Stimulated activated CD4-positive, alpha-beta T cell treated with anti-CD3 and anti-CD28 coated beads, Interleukin-15, amount 100 ng/mL, for 48 hours (primary cell): ENCODE measurements at places on chromosomes 6 and 20.

GRCh38 chr20:5510446-5510845, 193.7 kb upstream of the PROKR2 start:
- no peak for DNase-seq

GRCh38 chr20:32204205-32205109, 3.1 kb downstream of the PLAGL2 start:
- DNase-seq = peak; percentile 72

DNA sequence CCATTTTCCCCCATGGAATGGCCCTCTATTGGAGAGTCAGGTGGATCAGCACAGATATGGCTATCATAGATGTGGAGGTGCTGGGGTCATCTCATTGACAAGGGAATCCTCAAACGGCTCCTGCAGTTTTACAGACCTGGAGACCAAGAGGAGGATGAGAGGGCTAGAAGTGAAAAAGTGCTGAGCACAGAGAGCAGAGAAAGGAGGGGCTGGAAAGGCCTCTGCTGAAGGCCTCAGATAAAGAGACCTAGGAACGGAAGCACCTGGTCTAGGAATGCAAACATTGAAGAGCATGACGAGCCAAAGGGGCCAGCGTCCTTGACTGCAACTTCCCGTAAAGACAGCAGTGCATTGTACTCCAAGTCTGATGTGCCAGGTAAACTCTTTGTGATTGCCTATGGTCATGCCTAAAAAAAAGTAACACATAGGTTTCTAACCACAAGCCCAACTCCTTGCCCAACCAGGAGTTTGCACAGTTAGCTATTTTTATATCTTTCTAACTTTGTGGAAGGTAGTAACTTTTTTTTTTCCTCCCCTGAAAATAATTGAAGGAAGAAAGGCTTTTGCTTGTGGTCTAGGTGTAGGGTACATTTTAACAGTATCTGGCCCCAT, 15.2 kb downstream of the RSPH4A start:
- DNase-seq = no peak

- DNase-seq = no peak
These were observed 1.3 kb upstream of the FOXF2 start for GRCh38 chr6:1387876-1388629.

DNA sequence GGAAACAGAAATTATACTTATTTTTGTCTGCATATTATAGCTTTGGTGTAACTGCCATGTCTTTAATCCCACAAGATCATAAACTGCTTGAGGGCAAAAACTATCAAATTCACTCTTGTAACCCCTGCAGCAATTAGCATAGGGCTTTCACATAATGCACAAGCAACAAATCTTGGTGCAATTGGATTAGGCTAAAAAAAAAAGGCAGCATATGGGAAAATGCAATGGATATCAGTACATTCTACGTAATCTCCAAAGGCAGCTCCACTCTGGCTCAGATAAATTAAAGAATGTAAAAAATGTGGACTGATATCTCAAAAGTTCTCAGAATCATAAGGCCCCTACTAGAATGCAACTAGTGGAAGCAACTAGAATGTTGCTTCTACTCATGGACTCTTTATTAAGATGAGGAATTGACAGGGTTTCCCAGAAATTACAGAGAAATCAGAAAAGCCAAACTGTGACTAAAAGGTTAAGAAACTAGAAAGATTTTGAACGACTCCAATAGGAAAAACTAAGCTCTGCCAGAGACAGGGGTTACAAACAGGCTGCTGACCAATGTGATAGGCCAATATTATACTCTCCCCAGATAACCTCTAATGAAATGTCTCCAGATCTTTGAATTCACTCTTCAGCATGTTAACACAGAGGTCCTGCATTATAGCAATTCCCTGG, 55.0 kb downstream of the FILIP1 start:
- DNase-seq = no peak

DNA sequence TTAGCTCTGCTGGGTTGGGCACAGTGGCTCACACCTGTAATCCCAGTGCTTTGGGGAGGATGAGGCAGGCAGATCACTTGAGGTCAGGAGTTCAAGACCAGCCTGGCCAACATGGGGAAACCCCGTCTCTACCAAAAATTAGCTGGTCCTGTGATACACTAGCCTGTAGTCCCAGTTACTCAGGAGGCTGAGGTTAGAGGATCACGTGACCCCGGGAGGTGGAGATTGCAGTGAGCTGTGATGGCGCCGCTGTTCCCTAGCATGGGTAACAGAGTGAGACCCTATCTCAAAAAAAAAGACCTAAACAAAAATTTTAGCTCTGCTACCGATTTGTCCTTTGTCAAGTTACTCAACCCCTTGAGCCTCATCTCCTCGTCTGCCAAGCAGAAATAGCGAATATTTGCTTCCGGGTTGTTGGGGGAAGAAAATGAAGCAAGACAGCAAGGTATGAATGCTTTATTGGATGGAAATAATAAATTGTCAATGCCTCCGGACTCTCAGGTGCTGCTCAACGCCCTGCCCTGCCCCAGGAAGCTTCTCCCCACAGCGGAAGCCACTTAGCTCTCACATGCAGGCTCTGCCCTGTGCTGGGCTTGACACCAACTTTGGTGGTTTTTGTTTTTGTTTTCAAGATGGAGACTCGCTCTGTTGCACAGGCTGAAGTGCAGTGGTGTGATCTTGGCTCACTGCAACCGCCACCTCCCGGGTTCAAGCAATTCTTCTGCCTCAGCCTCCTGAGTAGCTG, 24.9 kb upstream of the ITCH start:
- DNase-seq = no peak

- DNase-seq = no peak
These were observed 254.3 kb downstream of the THBS2 start for GRCh38 chr6:168999392-168999791.
